ENCODE measurements at places on chromosomes 3 and 15. TPM values are rescaled to one million over a fixed set of nuclear protein-coding genes. Genes with fewer than 3 reads are reported as not detected.

SAMMSON gene
- total RNA-seq = not detected

RPP25 gene
- total RNA-seq = 12.0 TPM

MESP1 gene
- 9.7 TPM for total RNA-seq

GRCh38 chr15:90130291-90130690 is 28.0 kb upstream of the IDH2 start:
- peak; percentile 14 for DNase-seq

NR2E3 gene
- 0.20 TPM for total RNA-seq

- DNase-seq = no peak
Measured at GRCh38 chr3:38626171-38626570, 23.3 kb downstream of the SCN5A start.

GRCh38 chr15:74793135-74794028 is 11.5 kb downstream of the CSK start:
- peak; percentile 62 for DNase-seq

DNA sequence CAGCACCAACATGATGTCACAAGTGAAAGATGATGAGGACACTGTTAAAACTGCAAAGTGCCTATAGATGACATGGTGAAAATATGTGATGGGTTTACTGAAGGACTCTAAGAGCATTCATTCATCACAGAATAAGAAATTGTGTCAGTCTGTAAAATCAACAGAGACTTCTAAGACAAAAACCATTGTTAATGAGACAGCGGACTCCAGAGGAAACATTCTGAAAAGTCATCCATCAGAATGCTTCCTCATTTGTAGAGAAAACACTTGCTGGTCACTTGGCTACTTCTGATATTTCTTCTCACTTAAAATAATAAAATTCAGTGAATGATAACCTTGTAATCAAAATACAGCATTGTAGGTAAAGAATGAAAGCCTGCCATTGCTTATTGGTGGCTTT is 7.3 kb downstream of the PLSCR4 start:
- no peak for DNase-seq

- no peak for DNase-seq
Measured at GRCh38 chr3:192128922-192129321, 598.4 kb downstream of the FGF12 start.

PIGZ gene
- total RNA-seq = 129 TPM

ANKRD34C gene
- total RNA-seq = not detected

DNA sequence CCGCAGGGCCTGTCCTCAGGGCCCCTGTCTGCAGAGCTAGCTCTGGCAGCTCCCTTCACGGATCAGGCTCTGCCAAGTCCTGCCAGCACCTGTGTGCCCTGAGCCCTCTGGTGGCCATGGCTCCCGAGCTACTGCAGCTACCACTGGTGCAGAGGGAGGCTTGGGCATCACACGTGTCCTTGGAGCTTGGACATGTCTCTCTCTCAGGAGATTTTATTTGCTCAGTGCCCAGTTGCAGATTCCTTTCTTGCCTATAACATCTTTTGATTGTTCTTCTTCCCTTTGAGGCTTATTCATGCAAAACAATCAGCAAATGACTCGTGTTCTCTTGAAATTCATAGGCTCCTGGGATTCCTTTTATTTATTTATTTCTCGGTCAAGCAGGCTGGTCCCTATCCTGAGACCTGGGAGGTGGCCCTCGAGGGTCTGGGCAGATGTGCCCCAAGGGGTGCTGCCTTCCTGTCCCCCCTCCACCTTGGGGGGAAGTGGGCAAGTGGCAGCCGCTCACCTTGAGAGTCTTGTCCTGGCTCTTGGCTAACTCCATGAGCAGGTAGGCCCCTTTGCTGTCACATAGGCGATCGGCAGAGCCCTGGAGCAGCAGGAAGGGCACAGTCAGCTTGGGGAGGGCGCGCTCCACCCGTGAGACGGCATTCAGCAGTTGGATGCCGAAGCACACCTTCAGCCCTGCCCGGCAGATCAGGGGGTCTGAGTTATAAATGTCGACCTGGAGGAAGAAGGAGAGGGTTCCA is 21.9 kb downstream of the ABTB1 start:
- peak; percentile 67 for DNase-seq

GLDN gene
- 3.2 TPM for total RNA-seq

CCDC13 gene
- total RNA-seq = 2.0 TPM

- no peak for DNase-seq
Measured at GRCh38 chr3:49772703-49773102, 13.6 kb downstream of the IP6K1 start.

DNA sequence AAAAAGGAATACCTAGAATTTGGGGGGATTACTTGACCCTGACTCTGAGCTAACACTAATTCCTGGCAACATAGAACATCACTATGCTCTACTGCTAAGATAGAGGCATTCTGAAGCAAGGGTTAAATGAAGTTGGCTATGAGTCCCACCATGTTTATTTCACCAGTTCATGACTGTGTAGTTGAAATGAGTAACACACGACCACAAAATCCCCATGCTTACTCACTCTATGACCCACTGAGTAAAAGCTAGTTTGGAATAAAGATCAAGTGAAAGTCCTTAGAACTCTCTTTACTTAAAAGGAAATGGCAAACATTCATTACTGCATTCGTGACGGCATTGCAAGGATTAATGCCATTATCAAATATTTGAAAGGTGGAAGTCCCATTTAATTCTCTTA is 47.4 kb downstream of the MRPL46 start:
- DNase-seq = no peak

GRCh38 chr15:80288131-80288530 is 36.1 kb upstream of the CTXND1 start:
- DNase-seq = no peak

- no peak for DNase-seq
Measured at GRCh38 chr15:94335616-94336015, 104.3 kb downstream of the MCTP2 start.

GRCh38 chr3:20842594-20843436 is 656.8 kb upstream of the SGO1 start:
- no peak for DNase-seq

MUSTN1 gene
- total RNA-seq = not detected

- no peak for DNase-seq
Measured at GRCh38 chr3:141039589-141039988, 11.6 kb upstream of the SPSB4 start.

DNA sequence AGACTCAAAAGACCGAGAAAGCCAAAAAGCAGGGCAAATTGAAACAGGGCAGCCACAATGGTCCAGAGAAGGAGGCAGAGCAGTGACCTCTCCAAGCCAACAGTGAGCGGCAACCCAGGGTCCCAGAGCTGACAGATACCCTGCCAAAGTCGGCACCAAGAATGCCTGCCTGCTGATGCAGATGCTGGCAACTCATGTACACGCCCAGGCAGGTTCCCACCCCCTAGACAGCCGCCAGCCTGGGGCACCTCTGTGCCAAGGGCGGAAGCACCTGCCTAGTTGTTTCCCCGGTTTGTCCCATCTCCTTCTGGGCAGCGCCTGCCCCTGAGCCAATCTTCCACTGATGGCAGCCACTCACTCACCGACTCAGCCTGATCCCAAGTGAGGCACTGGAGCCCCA is 22.1 kb downstream of the KLHL25 start:
- DNase-seq = peak; percentile 57

DNA sequence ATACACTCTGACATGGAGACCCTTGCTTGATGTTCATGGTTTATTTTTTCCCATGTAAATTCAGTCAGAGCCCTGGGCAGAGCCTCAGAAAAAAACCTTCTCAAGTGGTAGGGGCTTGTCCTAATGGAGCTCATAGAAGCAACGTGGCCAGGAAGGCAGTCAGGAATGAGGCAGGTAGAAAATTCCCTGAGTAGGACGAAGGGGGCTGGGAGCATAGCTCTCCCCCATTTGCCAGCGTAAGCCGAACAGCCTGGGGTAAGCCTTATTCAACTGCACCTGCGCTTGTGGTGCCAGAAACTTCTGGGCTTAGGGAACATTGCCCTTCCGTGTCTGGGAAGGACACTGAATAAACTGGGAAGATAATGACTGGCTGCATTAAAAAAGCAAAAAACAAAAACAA is 238.5 kb upstream of the ROPN1 start:
- no peak for DNase-seq

DNA sequence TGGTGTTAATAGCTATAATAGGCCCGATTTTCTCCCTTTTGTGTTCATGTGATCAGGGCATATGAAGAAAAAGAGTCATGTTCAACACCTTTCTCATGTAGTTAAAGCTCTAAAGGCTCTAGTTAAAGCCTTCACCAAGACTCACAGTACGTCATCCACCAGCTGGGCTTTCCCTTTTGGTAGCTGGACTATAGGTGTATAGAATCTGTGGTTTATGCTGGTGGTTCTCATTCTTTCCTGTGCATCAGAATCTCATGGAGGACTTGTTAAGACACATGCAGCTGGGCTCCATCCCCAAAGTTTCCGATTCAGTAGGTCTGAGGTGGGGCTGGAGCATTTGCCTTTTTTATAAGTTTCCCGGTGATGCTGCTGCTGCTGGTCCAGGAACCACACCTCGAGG is 31.0 kb downstream of the CFAP91 start:
- DNase-seq = no peak

DAZL gene
- total RNA-seq = not detected

TBC1D5 gene
- 32.4 TPM for total RNA-seq

LIPC gene
- total RNA-seq = 6.0 TPM

- no peak for DNase-seq
Measured at GRCh38 chr3:53704363-53704725, 141.9 kb downstream of the CHDH start.

EIF1B gene
- total RNA-seq = 39.6 TPM

IQCF6 gene
- not detected for total RNA-seq

GRCh38 chr3:4581124-4581424 is 87.9 kb downstream of the ITPR1 start:
- DNase-seq = no peak

- DNase-seq = no peak
Measured at GRCh38 chr3:97360804-97361203, 403.8 kb upstream of the ARL6 start.

DNA sequence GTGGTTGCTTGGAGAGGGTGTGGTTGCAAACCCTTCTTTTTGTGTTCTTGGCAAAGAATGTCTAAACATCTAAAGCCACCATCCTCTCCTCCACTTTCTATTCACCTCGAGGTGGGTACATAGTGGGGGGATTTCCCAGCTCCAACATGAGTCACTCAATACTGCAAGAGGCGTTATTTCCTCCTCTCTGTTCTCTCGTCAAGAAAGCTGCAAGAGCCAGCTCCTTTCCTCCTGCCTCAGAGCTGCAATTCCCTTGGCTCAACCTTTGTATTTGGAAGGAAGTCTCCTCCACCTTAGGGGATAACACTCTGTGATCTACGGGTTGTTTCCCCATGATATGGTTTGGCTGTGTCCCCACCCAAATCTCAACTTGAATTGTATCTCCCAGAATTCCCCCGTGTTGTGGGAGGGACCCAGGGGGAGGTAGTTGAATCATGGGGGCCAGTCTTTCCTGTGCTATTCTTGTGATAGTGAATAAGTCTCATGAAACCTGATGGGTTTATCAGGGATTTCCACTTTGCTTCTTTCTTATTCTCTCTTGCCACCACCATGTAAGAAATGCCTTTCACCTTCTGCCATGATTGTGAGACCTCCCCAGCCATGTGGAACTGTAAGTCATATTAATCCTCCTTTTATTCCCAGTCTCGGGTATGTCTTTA is 138.4 kb downstream of the PLCL2 start:
- DNase-seq = no peak

RASGRP1 gene
- 1.0 TPM for total RNA-seq

GRCh38 chr15:68063606-68064005 is 9.5 kb downstream of the PIAS1 start:
- no peak for DNase-seq

DNA sequence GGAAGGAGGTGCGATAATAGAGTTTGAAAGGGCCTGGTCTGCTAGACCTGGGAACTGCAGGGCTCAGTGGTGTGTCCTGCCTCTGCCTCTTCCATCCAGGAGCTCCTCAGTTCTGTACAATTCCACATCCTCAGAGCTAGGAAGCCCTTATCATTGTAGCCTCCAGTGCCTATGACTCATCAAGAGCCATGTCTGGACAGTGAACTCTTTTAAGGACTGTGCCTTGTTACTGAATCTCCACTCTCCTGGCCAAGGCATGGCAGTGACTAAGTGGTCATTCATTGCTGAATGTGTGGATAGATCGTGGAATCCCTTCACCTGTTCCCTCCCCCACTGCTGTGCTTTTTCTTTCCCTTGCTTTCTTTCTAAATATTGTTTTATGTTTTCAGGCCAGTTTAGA is 2.9 kb downstream of the TIMP4 start:
- DNase-seq = no peak

- no peak for DNase-seq
Measured at GRCh38 chr3:106227068-106227467, 358.3 kb upstream of the CBLB start.

DNA sequence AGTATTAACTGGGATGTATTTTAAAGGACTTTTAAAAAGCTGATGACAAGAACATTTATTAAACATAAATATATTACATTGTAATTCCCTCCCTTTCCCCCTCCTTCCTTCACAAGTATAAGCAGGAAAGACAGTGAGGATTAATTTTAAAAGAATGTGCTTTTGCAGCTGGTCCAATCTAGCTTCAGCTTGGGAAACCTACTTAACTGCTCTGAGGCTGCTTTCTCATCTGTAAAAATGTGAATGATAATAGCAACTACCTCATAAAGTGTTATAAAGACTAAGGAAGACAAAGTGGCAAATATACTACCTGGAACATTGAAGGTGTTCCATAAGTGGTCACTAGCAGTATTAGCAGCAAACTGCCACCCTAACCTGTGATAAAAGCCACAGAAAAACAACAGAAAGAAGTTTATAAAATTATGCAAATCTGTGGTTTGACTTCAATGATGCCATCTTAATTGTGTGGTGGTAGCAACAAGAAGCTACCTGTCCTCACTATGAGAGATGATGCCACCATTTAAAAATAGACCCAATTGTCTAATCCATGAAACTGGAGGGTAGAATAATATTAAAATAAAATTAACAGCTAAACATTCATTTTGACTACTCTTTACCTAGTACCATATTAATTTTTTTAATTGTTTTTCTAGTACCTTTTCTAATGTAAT is 20.0 kb downstream of the DHX36 start:
- no peak for DNase-seq

GRCh38 chr3:162443376-162443775 is 946.8 kb downstream of the OTOL1 start:
- no peak for DNase-seq

DNA sequence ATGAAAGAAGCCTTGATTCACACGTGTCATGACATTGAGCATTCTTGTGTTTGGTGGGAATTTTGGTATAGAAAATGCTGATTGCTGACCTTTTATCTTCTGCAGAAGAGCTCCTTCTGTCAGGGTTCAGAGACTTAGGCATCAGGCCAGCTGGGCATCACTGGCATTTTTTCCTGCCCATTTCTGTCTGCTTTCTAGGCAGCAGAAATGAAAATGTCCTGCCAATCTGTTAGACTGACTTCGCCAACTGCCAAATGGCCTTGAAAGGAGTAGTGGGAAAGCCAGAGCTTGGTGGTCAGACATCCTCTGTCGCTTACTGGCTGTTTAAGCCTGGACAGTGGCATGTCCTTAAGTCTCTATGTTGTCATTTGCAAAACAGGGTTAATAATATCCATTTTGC is 57.4 kb downstream of the EEFSEC start:
- DNase-seq = no peak

Measured in left colon (tissue), 2 donors.